ENCODE measurements at places on chromosomes 2 and 18.

DNA sequence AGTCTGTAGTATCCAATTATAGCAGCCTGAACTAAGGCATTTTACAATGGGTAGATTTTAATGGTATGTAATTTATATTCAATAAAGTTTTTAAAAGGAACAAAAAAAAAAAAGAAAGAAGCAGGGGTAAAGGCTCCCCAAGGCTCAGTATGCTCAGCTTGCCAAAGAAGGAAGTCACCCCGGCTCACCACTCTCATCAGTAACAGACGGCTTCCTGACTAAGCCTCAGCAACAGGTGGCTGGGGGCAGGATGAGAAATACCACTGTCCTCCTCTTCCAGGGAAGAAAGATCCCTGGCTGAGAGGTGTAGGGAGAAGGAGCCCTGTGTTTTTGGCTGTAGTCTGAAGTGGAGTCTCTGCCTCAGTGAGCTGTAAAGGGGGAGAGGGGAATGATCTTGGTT, 121.2 kb downstream of the ARHGEF4 start:
- DNase-seq: no peak

DNA sequence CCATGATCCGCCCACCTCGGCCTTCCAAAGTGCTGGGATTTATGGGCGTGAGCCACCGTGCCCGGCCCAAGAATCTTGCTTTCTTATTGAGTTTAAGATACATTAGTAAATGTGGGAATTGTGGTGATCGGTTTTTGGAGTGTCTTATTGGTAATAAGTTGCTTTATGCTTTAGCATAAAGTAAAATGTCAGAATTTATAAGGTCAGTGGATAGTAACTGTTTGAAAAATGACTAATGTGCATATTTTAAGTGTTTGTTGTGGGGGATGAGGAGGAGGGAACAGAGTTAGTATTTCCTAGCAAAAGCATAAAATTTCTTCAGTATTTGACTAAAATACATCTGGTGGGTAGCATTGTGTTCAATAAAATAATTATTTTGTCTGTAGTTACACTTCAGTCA, 77.4 kb downstream of the SLC39A10 start:
- no peak for DNase-seq

DNA sequence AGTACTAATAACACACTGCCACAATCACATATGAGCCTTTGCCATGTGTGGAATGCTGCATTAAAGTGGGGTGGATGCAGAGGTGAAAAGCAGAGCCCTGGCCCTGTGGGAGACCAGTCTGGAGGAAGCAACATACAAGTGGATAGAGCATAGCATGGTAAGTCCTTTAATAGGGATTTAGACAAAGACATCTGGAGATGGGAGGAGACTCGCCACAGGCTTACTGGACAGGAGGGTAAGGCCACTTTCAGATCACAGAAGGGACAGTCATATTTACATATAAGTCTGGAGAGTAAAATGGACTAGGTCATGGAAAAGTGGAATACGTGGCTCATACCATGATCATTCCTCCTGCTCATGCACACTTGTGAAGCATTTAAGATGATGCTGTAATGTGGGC, 84.3 kb downstream of the PPP1R1C start:
- DNase-seq: no peak

GRCh38 chr2:127342101-127342500, 45.7 kb downstream of the MAP3K2 start:
- no peak for DNase-seq

DNA sequence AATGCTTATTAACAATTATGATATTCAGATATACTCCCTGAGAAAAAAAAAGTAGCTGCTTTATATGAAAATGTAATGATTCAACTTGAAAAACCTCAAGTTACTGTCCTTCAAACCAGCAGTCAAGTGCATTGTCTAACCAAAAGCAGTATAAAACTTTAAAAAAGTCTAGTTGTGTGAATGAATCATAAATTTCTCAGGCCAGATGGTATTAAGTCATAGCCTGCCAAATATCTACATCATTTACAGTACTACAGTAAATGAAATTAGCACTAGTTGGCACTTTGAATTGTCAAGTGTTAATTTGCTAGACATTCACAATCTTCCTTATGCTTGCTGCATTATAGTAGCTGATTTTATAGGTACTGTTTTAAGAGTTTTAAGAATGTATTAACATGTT, 85.9 kb downstream of the CBLN2 start:
- no peak for DNase-seq

DNA sequence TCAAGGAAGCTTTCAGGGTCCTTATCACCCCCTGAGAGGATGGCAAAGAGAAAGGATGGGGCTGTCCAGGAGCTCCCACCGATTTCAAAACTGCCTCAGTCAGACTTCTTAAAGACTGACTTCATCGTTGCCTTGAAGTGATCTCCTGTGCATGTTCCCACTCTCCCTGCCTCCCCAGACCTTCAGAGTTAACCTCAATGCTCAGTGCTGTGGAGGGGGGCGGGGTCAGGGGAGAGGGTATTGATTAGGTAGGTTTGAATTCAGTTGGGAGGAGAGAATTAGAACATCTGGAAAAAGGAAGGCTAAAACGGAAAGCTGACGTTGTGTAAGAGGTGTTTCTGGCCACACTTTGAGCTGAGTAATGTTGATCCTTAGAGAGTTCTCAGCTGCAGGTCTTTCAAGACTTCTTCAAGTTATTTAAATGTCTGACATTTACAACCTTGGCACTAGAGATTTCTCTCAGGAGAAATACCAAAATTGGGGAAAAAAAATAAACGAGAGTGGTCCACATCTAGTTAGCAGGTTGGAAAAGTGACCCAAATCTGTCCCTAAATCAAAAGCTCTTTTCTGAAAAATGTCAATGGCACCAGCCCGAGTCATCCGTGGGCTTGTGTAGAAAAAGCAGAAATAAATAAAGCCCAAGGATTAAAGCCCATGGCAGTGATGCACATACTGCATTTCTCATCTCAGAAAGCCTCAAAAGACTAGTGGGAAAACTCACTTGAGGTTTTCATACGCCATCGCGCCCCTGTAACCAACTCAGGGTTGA, 134.7 kb upstream of the EPAS1 start:
- DNase-seq: no peak

GRCh38 chr18:70405052-70405451, 116.2 kb downstream of the SOCS6 start:
- DNase-seq: no peak

DNA sequence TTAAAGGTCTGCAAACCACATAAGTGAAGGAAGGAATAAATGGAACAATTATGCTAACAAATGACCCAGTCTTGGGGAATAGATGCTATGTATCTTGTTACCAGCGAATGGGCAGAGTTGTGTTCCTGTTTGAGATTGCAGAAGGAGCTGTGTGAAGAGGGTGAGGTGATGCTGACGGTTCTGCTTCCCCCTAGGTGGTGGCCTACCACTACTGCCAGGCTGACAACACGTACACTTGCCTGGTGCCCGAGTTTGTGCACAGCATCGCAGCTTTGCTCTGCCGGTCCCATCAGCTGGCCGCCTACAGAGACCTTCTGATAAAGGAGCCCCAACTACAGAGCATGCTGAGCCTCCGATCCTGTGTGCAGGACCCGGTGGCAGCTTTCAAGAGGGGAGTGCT, 111.7 kb downstream of the WDSUB1 start:
- no peak for DNase-seq

DNA sequence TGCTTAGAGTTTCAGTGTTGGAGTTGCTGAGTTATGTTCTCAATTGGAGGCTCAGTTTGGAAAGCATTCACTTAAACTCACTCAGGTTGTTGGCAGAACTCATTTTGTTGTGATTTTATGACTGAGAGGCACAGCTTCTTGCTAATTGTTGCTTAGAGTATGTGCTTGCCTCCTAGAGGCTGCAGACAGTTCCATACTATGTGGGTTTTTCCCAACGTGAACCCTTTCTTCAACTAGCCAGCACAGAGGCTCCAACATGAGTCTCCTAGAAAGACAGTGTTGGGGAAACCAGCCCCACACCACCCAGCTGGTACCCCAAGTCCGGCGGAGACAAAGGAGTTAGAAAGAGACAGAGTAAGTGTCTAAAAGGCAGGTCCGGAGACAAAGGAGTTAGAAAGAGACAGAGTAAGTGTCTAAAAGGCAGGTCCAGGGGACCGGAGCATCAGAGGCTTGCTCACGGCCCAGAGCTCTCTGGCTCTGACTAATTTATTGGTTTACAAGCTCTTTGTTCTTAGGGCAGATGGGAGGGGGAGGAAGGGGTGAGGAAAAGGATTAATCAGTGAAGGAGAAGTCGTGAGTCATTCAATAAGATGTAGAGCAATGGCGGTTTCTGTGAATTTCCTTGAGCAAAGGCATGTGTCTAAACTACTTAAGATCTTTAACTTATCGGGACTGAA, 999.7 kb upstream of the LRRTM1 start:
- no peak for DNase-seq

GRCh38 chr18:79182047-79182713, 113.0 kb downstream of the ATP9B start:
- DNase-seq: no peak

DNA sequence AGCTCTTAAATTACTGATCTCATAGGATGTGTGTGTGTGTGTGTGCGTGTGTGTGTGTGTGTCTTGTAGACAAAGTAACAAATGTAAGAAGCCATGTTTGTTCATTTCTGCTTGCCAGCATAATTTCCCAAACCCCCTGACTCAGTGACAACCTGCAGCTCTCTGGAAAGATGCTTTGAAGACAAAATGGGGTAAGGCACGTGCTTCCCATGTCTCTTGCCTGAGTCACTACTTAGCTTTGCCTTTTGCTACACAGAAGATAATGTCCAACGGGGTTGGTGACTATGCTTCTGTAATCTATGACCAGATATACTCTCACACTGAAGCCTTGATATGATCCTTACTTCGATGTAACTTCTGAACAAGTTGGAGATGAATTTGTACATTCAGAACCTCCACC, 332.0 kb downstream of the SLC4A3 start:
- no peak for DNase-seq
